ENCODE measurements at places on chromosomes 7 and 10. TPM values are rescaled to one million over a fixed set of nuclear protein-coding genes. Genes with fewer than 3 reads are reported as not detected.

- no peak for DNase-seq
Measured at GRCh38 chr7:123528265-123528664, 6.1 kb downstream of the IQUB start.

- no peak for DNase-seq
Measured at GRCh38 chr7:10225275-10225674, 748.4 kb upstream of the PHF14 start.

DNA sequence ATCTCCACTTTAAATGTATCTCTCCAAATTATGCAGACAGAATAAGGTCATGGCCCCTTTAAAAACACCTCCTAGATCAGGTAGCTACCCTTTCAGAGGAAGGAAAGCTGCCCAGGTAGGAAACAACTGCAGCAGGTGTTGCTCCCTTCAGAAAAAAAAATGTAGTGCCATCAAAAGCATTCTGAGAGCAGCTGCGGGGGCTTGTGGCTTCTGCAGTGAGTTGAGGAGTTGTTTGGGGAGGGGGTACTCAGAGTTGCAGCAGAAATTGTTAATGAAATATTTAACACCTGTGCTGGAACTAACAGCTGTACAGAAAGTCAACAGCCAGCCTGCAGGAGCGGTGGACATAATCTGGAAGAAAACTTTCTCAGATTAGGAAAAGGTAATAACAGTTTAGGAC, 24.0 kb downstream of the CDHR3 start:
- DNase-seq: no peak

DNA sequence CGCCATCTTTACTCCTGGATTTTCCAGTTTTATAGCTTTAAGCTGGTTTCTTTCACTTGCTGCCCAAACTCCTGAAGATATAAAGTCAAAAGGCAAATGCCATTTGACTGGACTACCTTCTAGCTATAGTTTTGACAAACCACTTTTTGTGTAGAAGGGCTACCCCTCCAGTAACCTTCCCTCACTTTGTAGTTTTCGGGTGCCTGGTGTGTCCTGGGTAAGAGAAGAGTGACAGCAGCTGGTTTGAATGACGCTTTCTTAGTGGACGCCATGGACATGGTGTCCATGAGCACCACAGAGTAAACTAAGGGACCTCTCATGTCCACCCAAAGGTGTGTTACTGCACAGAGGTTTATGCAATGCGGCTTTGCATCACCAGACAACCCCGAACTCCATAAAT, 21.2 kb upstream of the PITRM1 start:
- DNase-seq: no peak

GRCh38 chr10:133445268-133445732, 8.4 kb upstream of the SCART1 start:
- no peak for DNase-seq

GRCh38 chr7:2069472-2069860, 163.3 kb downstream of the MAD1L1 start:
- no peak for DNase-seq

GRCh38 chr10:34489973-34490745, 324.9 kb downstream of the PARD3 start:
- no peak for DNase-seq

- DNase-seq: no peak
Measured at GRCh38 chr10:30598105-30598776, 31.3 kb downstream of the LYZL2 start.

DNA sequence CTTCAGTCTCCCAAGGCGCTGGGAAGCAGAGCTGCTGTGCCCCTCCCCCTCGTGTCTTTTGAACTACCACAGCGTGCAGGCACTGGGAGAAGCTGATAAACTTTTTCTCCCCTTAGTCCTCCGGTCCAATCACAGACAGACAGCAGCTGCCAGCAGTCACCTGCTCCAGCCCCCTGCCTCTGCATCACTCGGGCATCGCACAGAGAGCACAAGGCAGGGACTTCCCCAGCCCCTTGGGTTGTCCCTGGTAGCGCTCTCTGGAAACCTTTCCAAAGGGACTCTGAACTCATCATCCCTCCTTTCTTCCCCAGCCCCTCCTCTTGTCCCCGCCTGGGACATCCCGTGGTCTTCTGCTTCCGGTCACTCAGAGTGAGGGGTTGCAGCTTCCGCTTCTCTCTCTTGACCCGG, 1.4 kb upstream of the NEUROG3 start:
- DNase-seq: no peak

DNA sequence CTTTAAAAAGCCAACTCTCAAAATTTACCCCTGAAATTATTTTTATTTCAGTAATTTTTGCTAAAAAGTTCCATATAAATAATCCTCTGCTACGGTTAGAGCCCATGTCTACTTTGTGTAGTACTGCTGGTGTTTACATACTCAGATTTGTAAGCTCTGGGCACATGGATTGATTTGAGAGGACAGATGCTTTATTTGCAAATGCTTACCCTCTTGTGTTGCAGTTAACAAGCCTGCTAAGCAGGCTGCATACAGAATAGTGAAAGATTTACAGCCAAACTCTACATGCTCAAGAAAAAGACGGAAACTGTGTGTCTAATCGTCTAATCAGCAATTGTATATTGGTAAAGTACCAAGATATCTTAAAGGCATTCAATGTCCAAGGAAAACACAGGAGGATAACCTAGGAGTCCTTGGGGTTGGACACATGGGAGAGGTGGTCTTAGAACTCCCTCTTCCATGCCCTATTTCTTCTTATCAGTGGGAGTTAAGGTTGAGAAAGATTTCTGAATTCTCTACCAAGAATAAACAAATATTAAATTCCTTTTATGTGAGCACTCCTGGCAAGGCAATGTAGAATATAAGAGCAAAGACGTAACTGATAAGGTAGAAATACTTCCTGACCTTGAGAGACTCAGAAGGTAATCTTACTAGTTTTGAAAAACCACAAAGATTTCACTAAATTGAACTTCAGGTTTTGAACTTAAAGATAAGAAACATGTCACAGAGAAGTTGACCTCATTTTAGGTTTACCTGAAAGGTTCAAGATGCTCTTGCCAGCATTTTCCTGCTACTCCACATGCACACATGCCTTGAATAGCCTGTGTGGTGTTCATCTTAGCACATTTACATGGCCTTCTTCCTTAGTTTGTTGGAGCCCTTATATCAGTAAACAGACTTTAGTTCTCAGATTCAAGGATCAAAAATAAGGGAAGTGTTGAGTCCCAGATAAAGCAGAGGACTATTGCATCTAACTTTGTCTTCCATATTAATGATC, 1216.5 kb downstream of the SORCS3 start:
- no peak for DNase-seq

DNA sequence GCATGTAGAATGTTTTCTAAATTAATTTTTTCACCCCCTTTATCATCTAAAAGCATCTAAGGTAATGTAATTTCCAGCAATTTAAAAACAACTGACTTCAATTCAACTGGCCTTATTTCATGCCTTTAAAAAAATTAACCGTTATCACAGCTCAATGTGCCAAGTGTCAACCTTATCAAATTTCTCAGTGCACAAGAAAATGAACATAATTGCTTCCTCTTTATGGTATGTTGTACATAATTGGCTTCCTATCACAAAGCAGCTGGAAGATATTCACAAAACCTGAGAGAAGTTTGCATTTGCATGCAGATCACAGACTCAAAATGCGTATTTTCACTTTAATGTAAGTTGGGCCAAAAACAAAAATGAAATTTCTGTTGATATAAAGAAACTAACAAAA, 966.4 kb downstream of the GRM8 start:
- no peak for DNase-seq

DNA sequence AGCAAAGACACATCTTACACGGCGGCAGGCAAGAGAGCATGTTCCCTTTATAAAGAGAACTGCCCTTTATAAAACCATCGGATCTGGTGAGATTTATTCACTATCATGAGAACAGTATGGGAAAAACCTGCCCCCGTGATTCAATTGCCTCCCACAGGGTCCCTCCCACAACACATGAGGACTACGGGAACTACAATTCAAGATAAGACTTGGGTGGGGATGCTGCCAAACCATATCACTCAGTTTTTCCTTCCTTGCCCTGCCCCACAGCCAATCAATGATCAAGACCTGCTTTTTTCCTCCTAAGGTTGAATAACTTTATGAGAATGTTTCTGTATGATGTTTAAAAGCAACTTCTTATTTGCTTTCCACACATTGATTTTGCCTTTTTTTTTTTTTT, 3.1 kb upstream of the PTPRE start:
- DNase-seq: no peak

DNA sequence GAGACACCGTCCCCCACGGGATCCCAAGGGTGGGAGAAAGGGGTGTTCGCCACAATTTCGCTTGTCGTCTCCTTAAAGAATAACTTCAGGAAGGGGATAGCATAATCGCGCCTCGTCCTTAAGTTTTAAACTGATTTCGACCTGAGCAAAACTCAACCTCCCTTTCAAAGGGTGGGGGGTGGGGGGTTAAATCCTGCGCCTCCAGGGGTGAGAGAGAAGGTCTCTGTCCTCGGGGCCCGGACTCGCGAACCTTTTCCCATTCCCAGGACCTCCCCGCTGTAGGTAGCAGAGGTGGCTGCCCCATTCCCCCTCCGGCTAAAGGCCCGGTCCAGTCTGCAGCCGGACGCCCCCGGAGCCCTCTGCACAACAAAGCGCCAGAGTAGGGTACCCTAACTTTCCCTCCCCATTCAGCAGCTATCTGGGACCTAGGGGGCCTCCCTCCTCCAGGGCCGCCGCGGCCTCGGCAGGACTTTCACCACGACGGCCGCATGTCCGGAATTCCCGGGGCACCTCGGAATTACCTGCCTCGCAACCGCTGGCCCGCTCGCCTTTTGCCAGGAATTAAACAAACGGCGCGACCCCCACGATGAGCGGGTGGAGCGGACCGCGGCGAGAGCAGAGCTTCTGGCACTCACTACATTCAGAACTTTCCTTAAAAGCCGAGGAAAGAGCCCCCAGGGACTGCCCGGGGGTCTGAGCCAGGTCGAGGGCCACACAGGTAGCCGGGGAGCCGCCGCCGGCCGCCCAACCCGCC, 1.7 kb downstream of the CDK6 start:
- peak; percentile 30 for DNase-seq

GRCh38 chr10:49050366-49050765, 65.0 kb downstream of the VSTM4 start:
- no peak for DNase-seq

- DNase-seq: no peak
Measured at GRCh38 chr10:7601023-7601656, 65.6 kb downstream of the ITIH5 start.

DNA sequence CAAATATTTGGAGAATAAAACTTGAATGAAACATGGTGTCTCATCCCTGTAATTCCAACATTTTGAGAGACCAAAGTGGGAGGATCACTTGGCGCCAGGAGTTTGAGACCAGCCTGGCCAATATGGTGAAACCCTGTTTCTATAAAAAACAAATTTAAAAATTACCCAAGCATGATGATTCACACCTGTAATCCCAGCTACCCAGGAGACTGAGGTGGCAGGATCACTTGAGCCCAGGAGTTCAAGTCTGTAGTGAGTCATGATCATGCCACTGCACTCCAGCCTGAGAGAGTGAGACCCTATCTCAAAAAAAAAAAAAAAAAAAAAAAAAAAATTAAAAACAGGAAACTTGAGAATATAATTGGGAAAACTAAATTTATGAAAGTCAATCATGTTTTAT, 481.1 kb downstream of the SEMA3D start:
- DNase-seq: no peak

DNA sequence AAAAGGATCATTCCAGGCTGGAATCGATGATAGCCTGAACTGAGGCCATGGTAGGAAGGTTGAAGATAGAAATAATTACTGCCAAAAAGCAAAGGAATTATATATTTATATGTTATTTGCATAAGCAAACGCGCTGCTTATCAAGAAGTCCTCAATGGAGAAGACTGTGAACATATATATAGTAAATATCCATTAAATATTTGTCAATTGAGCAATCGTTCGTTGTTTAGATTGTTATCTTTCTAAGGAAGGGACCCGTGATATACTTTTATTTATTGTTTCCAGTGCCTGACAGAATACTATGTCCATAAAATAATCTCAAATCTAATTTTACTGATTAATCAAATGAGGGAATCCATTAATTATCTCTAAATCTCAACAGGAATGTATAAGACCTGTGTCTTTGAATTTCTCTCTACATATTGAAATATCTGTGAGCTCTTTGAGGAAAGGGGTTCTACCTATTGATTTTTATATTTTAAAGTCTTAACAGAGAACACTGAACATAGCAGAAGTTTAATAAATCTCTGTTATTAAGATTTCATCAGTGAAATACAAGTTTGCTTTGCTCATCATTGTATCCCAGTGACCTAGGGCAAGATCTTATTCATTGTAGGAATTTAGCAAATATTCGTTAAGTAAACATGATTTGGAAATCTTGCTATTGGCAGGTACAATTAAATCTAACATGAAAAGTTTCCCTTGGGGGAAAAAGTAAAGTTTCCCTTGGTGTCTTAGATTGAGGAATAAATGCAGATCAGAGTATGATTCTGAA, 12.0 kb upstream of the HERC4 start:
- no peak for DNase-seq

DNA sequence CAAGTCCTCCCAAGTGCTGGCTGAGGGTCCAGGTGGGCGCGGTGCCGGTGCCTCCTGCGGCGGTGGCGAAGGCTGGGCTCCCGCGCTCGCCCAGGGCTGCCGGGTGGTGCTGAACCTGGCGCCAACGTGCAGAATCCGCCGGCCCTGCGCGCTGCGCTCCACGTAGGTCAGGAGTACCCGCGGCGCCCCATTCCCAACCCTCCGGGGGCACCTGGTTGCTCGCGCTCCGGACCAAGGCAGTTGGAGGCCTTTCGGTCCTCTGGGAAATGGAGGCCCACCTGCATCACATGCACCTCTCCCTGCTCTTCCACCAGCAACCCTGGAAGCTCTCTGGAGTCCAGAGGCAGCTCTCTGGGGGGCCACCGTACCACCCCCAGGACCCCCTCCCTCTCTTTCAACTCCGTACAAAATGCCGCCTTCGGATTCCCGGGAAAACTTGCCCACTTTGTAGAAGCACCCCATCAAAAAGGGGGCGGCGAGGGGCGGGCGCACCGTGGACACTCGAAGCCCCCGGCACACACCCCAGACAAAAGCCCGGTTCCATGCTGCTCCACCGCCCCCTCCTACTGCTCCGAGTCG, 745 bp downstream of the SLC16A9 start:
- peak; percentile 42 for DNase-seq

GRCh38 chr10:8404721-8405120, 350.2 kb downstream of the GATA3 start:
- DNase-seq: no peak

DNA sequence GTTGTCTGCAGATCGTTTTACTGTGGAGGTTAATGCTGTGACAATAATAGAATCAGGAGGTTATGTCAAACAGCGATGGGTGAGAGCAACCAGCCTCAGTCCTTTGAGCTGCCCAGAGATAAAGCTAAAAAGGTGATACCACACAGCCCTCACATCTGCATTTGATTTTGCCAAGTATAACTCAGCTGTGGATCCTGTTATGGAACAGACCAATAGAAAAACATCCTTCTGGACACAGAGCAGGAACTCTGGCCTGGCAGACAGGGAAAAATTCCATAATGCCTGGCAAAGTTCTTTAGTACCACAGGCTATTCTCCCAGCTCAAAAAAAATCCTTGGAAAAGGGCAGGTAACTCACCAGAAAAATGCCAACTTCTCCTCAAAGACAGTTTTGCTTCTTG, 87.1 kb upstream of the PDLIM1 start:
- DNase-seq: no peak

VAX1 gene
- not detected for total RNA-seq

HOXA5 gene
- 61.0 TPM for total RNA-seq

RBP3 gene
- total RNA-seq: not detected

ZNF503 gene
- 30.5 TPM for total RNA-seq

WEE2 gene
- total RNA-seq: not detected

SEMA4G gene
- total RNA-seq: 10.3 TPM

SOSTDC1 gene
- 14.2 TPM for total RNA-seq

AOAH gene
- total RNA-seq: 6.4 TPM

CRYGN gene
- not detected for total RNA-seq

UNCX gene
- total RNA-seq: not detected

MSRB2 gene
- 22.0 TPM for total RNA-seq

MYO1G gene
- 0.59 TPM for total RNA-seq

Measured in uterus (tissue), 4 donors.